ENCODE measurements at places on chromosomes 16 and 17.

- peak; percentile 96 for DNase-seq
These were observed 46.8 kb downstream of the TIMM22 start for GRCh38 chr17:1043601-1044251.

GRCh38 chr17:45982791-45983613 lies 16.0 kb upstream of the STH start:
- no peak for DNase-seq

- DNase-seq, result peak; percentile 4
These were observed 2.1 kb downstream of the PRKCA start for GRCh38 chr17:66304304-66305174.

DNA sequence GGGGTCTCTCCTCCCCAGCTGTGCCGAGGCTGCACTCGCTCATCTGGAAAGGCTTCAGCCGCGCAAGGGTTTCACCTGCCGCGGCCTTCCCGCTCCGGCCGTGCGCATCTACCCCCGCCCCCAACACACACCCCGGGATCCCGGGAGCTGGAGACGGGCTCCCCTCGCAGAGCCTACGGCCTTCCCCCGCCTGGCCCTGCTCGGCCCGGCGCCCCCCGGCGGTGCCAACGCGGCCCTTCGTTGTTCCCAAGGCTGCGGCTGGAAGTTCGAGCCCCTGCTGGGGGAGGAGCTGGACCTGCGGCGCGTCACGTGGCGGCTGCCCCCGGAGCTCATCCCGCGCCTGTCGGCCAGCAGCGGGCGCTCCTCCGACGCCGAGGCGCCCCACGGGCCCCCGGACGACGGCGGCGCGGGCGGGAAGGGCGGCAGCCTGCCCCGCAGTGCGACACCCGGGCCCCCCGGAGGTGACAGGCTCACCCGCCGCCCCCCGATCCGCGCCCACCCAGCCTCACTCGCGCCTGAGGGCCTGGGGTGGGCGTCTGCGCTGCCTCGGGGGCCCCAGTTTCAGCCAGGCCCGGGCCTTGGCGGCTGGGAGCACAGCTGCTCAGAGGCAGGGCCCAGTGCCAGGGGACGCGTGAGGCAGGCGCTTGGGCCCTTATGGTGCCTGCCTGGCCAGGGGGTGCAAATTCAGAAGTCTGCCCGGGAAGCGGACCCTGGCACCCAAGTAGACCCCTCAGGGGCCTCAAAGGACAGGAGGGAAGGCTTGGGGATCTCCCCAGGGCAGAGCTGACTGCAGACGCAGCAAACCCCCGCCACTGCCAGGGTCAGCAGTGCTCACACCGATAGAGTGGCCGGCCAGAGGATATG lies 11.2 kb downstream of the GALK1 start:
- DNase-seq, result peak; percentile 85

DNA sequence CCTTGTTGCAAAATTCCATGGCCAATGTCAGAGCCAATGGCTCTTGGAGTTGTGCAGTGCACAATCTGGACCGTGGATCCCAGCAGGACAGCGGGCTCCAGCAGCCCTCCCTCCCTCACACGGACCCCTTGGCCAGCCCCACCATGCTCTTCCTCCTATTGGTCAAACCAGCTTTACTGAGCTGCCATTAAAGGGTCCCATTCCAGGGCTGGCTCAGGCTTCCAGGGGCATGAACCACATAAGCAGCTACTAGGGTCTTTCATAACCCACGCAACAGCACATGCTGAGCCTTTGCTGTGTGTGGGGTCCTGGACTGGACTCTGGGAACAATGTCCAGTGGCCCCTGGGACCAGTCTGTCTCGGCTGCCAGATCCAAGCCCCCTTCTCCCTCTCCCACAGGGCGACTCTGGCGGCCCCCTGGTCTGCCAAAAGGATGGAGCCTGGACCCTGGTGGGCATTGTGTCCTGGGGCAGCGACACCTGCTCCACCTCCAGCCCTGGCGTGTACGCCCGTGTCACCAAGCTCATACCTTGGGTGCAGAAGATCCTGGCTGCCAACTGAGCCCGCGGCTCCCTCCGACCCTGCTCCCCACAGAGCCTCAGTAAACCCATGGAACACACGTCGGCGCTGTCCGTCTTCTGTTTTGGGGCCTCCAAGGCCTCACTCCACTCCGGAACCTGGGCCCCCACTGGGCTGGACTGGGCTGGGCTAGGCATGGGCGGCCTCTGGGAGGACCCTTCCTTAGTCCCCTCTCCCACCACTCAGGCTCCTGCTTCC lies 5.7 kb downstream of the CTRB1 start:
- no peak for DNase-seq

- DNase-seq, result peak; percentile 64
These were observed 4.6 kb downstream of the WNK4 start for GRCh38 chr17:42784811-42785592.

GRCh38 chr16:5580772-5581171 lies 483.2 kb upstream of the EEF2KMT start:
- no peak for DNase-seq

- no peak for DNase-seq
These were observed 105.3 kb downstream of the IRX5 start for GRCh38 chr16:55035956-55036355.

- no peak for DNase-seq
These were observed 9.9 kb upstream of the KDM8 start for GRCh38 chr16:27193300-27193990.

DNA sequence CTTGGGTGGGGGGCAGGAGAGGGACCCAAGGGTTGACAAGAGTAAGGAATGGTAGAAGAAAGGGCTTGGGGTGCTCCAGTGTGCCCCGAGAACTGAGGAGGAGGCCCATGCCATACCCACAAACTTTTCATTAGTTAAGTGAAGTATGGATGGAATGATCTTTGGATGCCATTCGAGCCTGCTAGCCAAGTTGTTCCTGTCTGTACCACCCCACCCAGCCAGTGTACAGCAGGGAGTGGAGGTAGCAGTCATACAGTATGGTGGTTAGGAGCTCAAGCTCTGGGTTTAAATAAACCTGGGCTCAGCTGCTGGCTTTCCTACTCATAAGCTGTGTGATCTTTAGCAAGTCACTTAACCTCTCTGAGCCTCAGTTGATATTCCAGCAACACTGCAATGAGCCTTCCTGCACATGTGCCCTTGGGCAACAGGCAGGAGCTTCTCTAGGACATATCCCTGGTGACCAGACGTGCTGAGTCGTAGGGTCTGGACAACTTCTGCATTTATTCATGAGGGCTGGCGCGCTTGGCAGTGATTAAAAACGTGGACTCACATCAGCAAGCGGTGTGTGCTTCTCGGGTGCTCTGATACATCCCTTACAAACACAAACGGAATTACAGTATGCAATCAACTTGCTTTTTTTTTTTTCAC lies 22.9 kb downstream of the ITPRIPL2 start:
- DNase-seq, result no peak

DNA sequence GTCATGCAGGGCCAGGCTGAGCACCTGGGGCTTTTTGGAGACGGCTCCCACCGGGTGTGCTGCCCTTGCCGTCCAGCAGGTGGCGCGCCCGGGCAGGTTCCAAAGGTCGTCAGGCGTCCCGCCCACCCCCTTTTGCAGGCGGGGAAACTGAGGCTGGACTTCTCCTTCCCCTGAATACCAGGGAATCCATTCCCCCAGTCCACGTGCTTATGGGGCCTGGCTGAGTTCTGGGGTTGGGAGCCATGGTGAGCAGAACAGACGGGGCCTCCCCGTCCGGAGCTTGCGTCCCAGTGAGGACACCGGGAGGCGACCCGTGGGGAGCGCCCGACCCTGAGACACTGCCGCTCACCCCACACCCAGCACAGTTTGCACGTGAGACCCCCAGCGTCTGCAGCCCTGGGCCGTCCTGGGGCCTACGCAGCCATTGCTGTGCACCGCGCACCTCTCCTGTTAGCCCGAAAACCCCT lies 51.8 kb upstream of the JPH3 start:
- DNase-seq, result peak; percentile 32

DNA sequence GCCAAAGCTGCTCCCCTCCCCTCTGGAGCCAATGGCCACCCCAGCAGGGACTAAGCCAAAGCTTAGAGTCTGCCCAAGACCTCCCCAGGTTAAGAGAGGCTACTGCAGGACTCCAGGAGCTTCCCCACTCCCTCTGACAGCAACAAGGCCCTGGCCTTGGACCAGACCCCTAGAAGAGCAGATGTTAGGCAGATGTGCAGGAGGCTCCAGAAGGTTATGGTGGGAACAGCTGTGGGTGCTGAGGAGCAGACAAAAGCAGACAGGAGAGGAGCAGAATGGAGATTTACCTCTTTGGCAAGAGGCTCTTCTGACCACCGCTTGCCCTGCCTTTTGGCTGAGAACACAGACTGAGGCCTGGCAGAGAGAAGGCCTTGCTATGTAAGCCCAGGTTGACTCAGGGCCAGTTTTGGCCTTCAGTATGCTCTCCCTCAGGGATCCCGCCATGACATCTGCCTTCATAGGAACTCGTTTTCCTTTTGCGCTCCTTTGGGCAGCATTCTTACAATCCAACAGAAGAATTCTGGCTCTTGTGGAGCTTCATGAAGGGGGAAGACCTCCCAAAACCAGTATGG lies 113.0 kb downstream of the RBFOX3 start:
- no peak for DNase-seq

GRCh38 chr17:60618854-60619526 lies 19.0 kb downstream of the PPM1D start:
- no peak for DNase-seq

DNA sequence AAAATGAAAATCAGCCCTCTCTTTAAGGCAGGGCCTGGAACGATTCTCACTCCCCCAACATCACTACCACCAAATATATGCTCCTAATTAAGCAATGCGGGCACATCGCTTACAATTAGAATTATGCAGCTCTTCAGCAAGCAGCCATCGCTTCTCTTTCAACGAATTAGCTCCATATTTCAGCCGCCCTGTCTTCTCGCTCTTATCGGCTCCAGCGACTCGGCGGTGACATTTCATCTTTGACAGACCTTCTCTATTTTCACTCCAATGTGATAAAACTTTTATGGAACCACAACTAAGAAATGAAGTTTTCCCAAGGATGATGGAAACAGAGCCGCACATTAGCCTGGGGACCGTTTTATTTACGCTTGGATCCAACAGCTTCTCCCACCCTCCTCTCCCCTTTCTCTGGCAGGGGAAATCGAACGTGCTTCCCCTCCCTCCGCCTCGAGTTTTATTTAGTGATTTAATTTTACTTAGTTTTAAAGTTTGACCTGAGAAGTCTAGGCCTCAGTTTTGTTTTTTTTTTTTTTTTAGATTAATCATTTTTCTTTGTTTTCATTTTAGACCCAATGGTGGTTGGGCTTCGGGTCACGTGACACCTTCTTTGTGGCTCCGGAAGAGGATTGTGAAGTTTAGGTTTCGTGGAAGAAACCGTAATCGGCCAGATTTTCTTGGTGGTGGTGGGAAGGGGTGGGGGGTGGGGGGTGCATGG lies 3.1 kb upstream of the HOXB2 start:
- DNase-seq, result no peak

DNA sequence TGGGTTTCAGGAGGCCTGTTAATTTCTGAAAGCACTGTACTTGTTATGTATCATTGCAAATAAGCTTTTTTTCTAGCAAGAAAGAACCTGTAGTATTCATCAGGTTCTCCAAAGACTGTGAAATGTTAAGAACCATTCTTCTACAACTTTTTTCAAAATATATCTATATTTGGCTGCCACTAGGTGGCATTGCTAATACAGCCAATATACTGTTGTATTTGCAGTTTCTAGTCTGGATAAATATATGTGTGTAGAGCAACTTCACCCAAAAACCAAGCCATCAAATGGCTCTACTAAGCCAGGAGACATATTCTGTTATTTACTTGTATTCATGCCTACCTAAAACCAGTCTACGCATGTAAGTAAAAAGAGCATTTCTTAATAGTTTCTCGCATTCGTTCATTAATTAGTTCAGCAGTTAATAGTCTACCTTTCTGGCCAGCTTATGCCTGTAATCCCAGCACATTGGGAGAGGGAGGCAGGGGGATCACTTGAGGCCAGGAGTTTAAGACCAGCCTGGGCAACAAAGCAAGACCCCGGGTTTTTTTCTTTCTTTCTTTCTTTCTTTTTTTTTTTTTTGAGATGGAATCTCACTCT lies 39.5 kb downstream of the VMP1 start:
- DNase-seq, result peak; percentile 41

DNA sequence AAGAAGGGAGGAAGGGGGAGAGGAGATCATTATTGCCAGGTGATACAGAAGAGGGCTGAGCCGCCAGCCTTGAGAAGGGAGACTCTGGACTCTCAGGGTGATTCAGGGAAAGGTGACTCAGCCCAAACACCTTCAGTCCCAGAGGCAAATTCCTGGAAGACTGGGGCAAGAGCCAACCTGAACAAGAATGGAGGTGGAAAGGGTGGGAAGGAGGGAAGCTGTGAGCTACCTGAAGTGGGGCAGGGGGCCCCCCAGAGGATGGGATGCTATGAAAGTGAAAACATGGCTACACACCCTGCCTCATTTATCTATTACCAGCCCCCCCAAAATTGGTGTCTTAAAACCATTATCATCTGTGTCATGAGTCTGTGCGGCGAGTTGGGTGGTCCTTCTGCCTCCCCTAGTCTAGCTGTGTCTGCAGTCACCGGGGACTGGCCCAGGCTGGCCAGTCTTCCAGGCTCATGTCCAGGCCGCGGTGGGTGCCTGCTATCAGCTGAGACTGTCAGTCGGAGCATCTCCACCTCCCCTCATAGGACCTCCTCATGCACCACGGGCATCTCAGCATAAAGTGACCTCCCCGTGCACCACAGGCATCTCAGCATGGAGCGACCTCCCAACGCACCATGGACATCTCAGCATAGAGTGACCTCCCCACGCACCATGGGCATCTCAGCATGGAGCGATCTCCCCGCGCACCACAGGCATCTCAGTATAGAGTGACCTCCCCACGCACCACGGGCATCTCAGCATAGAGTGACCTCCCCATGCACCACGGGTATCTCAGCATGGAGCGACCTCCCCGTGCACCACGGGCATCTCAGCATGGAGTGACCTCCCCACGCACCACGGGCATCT lies 3.2 kb upstream of the SLC47A2 start:
- no peak for DNase-seq

DNA sequence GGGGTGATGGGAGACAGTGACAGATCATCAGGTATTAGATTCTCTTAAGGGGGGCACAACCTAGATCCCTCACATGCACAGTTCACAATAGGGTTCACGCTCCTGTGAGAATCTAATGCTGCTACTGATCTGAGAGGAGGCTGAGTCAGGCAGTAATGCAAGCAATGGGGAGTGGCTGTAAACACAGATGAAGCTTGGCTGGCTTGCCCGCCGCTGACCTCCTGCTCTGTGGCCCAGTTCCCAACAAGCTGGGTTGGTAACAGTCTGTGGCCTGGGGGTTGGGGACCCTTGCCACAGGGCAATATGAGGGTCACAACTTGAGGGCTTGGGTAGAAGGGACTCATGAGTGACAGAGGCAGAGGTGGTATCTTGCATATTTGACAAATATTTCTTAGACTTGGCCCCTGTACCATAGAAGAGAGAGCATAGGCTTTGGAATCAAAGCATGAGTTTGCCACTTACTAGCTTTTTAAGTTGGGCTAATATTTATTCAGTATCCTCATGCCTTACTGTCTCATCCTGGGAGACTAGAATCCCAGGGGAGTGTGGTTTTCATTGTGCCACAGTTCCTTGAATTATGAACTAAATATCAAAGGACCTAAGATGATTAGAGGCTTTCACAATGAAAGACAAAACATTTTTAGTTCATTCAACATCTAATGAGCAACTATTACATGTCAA lies 133.4 kb downstream of the SPACA3 start:
- no peak for DNase-seq

Data from NCI-H82 (cell line).